Inflammatory macrophage treated with lipopolysaccharide for 1 hour (primary cell): ENCODE measurements at places on chromosomes 2 and 18.

DNA sequence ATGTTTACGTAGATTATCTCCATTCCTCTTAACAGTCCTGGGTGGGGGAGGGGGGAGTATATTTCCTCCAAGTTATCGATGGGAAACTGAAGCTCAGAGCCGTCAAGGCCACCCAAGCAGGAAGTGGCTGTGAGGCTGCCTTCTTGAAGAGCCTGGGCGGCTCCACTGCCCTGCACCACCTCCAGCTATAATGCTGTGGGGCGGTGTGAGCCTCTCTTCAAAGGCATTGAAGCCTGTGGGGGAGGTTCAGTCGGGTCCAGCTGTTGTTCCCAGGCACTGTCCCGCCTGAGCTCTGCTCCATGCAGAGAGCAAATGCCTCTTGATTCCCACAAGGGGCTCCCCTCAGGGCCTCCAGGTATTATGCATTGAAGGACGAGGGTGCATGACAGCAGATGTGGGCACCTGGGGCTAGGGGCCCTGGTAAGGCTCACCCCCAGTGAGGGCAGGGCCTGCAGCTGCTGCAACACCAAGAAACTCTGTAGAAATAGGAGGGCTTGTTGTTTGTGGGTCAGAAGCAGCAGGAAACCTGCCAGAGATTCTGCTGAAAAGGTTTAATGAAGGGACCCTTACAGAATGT, 29.5 kb upstream of the LAPTM4A start:
- DNase-seq = no peak

DNA sequence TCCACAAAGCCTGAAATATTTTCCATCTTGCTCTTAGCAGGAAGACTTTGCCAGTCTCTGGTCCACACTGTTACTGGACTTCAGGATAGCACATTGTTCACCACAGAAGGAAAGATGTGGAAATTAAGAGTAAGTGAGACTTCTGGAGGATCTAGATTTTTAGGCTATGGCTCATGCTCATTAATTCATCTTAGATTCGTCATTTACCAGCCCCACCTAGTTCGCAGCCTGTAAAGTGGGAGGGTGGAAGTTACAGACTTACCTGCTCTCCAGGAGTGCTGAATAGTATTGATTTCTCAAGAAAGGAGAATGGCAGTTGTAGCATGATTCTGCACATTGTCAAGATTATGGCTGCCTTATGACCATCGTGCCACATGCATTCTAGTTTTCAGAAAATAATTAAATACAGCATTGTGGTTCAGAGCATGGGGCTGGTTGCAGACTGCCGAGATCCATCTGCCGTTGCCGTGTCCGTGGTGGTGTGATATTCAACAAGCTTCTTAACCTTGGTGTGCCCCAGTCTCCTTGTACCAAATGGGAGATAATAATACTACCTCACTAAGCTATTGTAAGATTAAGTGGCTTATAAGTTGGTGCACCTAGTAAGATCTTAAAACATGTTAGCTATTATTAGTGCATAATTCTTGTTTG, 56.8 kb downstream of the RNF144A start:
- DNase-seq = no peak

- no peak for DNase-seq
Observed at GRCh38 chr2:211812587-211812986, 726.0 kb downstream of the ERBB4 start.

DNA sequence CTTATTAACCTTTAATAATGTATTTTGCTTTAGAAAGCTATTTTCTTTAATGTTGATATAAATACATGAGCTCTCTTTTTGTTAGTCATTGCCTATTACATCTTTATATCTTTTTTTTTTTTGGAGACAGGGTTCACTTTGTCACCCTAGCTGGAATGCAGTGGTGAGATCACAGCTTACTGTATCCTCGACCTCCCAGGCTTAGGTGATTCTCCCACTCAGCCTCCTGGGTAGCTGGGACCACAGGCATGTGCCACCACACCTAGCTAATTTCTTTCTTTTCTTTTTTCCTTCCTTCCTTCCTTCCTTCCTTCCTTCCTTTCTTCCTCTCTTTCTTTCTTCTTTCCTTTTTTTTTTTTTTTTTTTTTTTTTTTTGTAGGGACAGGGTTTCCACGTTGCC, 15.4 kb downstream of the NAB1 start:
- DNase-seq = no peak

GRCh38 chr2:226649871-226650660, 149.6 kb downstream of the IRS1 start:
- peak; percentile 48 for DNase-seq

- no peak for DNase-seq
Observed at GRCh38 chr2:3867469-3867868, 164.1 kb downstream of the DCDC2C start.

DNA sequence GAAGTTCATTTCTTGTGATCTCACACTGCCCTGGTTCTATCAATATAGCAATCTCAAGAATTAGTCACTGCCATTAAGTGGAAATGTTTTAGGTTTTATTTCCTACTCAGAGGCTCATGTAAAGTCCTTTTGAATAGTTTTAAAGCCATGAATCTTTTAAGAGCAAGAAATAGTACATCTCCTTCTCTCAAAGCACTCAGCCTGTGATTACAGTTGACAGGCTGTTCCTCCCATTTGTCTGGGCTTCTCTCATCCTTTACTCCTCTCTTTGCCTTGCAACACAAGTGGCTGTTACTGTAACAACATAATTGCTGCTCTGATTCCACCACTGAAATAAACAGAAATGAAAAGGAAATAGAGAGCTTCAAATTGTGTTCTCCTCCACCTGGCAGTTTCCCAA, 18.4 kb downstream of the GRP start:
- no peak for DNase-seq

DNA sequence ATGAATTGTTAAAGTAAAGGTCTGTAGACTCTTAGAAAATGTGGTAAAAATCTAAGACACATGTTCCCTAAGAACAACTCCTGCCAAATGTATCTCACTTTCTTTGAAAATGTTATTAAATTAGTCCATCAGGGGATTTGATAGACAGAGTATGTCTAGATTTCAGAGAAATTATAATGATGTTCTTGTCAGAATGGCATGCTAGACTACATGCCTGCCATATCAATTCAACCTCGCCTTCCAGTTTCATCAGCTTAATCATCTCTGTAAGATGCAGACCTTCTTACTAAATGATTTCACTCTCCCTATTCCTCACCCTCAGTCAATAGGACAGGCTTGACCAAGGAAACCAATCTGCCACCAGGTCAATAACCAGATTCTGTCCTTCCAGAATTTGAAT, 368.4 kb downstream of the TXNL1 start:
- DNase-seq = no peak

DNA sequence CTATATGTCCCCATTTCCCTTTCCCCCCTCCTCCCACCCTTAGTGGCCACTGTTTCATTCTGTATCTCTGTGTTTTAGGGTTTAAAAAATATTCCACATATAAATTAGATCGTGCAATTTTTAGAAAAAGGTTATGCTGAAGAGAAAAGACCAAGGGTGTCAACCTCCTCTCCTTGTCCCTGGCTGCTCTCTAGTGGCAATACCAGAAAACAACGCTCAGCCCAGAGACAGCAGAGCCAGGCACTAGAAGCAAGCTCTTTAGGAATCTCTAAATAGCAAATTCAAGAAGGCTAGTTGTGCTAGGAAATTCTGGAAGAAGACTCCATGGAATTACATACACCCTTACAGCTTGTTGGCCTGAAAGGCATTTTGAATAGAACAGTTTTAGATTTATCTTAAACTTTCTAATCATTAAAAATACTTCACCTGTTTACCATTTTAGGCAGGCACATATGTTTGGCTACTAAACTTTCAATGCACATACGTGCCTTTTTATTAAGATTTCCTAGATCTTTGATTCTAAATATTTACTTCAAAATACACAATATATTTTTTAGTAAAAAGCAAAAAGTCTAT, 35.1 kb upstream of the RASGRP3 start:
- DNase-seq = peak; percentile 24

DNA sequence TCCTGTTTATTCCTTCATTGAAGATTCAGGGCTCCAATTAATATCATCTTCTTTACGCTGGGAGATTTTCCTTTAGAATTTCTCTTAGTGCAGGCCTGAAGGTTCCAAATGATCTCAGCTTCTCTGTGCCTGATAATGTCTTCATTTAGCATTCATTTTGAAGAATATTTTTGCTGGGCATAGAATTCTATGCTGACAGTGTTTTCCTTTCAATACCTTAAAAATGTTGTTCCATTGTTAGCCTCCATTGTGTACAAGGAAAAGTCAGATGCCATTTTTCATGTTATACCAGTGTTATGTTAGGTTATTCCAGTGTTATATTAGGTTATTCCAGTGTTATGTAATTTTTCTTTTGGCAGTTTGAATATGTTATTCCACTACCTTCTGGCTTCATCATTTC, 14.9 kb upstream of the OR6B3 start:
- no peak for DNase-seq

- DNase-seq = no peak
Observed at GRCh38 chr18:54360406-54360805, 2.7 kb downstream of the C18orf54 start.

DNA sequence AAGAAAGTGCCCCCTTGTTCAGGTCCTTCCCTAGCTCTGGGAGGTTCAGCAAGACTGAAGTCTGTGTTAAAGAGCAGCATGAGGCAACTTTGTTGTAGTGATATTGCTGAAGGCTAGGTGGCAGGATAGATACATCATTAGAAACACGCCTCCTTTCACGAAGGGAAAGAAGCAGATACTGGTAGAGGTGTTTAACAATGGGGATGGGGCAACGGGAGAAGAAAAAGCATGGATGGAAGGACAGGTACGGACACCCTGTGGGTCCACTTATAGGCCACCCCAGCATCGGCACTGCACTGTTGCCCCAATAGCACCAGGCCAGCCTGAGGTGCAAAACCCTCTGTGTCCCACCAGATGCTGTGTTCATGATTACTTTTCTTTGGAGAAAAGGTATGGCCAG, 3.5 kb upstream of the IGFBP5 start:
- peak; percentile 34 for DNase-seq

DNA sequence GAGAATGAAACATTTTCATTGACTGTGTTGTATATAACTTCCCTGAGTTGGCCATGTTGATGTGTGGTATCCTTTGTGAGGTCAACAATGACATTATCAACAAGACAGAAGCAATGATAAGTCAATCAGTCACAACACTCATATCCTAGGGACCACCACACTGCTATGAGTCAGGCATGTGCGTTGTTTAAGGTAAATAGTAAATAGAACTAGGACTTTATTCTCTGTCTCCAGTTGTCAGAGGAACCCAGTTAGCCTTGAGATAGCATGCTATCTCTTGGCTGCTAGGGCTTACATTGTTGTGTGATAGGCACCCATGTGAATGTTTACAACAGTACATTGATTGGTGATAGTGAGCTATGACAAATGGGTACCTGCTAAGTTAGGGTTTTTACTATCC, 37.3 kb downstream of the GPD2 start:
- DNase-seq = no peak

DNA sequence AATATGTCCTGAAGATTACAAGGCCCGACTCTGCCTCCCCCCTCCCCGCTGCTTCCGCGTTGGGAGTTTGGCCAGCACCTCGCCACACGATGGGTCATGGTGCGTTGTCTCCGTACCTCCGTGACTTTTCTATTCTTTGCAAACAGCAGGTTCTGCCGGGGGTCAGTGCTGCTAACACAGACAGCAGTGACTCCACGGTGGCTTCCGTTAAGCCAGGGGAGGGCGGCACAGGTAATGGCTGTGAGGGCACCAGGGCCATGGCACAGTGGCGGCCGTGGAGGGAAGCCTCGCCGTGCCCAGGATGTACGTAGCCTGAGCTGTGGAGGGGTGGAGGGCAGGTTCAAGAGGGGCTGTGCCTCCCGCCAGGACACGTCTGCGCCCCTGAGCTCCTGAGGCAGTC, 115.5 kb downstream of the NFATC1 start:
- DNase-seq = no peak
